ENCODE measurements at places on chromosomes 2 and 18.

DNA sequence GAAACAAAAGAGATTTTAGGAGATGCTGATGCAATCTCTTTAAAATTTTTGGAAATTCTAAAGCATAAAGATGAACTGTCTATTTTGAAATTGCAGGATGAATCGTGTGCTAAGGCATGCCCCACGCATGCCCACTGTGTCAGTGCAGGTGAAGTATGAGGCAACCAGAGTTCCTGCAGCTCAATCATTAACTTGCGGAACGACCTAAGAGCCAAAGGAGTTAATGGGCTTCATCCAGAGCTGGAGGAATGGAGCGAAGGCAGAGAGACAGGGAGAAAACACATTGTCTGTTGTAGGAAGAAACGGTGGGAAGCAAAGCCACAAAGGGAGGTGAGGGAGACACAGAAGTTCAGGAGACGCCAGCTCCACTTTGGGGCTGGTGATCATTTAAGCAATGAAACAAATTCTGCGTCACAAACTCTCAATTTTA is 265.2 kb downstream of the CCDC85A start:
- DNase-seq, result no peak

DNA sequence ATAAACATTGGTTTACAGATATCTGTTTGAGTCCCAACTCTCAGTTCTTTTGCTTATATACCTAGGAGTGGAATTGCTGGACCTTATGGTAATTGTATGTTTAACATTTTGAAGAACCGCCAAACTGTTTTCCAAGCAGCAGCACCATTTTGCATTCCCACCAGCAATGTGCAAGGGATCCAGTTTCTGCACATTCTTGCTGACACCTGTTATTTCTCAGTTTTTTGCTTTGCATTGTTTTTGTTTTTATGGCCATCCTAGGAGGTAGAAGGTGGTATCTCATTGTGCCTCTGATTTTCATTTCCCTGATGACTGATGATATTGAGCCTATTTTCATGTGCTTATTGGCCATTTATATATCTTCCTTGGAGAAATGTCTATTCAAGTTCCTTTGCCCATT is 71.2 kb downstream of the MCFD2 start:
- DNase-seq, result no peak

DNA sequence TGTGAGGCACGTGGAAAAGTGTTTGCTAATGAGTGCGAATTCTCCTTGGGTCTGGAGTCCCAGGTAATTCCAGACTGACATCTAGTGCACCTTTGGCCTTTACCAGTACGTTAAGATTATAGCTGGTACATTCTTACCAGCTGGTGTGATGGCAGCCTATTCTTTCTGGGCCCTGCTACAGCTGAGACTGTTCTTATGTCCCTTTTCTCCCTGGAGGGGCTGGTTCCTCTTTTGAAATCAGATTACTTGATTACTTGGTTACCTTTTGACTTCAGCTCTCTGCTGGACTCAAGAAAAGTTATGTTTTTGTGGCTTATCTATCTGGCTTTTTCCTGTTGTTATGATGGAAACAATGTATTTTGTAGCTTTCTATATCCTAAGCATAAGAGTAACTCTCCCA is 14.5 kb downstream of the CABYR start:
- DNase-seq, result no peak

GRCh38 chr2:25424426-25425028 is 82.8 kb upstream of the DNMT3A start:
- DNase-seq, result no peak

- no peak for DNase-seq
These were observed 81.9 kb downstream of the MEP1B start for GRCh38 chr18:32271672-32272208.

DNA sequence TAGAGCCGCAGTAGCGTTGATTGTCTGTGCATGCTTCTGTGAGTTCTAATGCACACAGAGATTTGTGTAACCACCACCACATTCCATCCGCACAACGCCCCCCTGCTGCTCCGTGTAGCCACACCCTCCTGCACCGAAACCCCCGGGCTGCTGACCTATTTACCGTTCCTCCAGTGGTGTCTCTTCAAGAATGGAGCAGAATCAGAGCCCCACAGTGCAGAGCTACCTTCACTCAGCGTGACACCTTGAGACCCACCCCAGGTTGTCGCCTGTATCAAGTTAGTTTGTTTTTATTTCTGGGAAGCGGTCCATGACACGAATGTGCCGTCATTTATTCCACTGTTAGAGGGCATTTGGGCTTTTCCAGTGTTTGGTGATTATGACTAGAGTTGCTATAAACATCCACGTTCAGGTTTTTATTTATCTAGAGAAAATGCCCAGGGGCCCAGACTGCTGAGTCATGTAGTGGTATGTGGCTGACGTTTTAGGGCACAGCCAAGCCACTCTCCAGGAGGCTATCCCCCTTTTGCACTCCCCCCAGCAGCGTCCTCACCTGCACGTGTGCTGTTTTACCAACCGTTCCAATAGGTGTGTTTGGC is 266.8 kb downstream of the NDUFA10 start:
- DNase-seq, result no peak
